ENCODE measurements at places on chromosomes 6 and 20.

DNA sequence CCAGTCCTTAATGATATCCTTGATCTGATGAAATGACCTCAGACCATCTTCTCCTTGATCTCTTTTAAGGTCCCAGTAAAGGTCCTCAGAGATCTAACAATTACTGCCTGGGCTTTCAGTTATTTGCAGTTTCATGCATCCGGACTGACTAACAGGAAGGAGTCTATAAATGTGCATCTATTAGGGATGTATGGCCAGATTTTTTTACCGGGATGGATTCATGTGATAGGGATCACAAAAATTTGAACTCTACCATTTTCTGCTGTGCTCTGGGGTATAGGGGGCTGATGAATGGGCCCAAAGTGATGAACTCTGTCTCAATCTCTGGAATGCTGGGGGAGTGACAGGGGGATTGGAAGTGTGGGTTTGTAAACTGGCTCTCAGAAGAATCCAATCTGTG lies 36.2 kb upstream of the SCUBE3 start:
- DNase-seq = no peak

GRCh38 chr20:62785393-62785792 lies 10.9 kb upstream of the MRGBP start:
- no peak for DNase-seq

DNA sequence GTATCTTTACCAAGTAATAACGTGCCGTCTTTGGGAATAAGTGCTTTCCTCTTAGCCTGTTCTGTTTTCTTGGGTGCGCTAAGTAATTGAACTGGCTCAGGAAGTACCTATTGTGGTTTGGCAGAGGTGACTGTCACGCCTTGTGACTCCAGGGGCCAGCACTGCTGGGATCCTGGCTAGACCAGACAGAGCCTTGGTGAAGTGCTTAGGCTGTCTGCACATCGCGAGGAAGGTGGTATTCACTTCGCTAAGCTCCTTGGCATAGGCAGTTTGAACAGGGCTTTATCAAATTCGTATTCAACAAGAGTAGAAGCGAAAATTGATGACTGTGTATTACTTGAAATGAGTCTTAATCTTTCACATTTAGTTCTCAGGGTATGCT lies 17.6 kb downstream of the PRDM1 start:
- no peak for DNase-seq

DNA sequence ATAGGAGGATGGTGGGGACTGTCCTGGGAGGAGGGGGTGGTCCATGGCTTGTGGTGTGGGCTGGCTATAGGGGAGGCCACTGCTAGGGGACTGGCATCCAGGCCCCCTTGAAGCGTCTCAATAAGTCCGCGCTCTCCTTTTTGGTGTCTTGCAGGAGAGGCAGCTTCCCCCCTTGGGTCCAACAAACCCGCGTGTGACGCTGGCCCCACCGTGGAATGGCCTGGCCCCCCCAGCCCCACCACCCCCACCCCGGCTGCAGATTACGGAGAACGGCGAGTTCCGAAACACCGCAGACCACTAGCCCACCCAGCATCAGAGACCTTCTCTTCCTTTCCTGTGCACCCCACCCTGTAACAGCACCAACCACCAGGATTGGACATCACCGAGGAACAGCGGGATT lies 2.8 kb upstream of the ZBTB9 start:
- no peak for DNase-seq

DNA sequence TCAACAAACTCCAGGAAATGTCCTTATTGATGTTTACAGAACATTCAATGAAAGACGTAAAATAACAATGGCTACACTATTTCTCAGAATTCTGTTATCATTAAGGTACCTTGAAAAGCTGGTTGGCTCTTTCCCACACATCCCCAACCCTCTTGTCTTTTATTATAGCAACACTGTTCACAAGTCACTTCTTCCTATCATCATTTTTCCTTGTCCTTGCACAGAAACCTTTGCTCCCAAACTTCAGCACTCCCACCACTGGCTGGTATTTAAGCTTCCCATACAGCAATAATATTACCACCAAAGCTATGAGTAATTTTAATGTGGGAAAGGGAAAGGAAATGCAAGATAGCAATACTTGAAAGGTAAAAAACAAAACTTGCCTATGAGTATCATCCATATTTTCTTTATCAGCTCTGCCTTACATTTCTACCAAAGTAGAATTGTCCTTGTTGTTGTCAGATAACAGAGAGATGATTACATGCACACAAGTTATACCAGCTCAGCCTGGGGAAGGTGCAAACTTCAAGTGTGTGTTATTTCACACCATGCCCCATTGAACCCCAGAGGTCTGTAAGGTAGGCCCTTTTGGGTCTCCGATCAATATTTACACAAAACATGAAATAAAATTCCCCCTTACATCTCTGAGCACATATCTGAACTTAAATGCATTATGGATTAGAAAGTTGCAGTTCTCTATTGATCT lies 32.2 kb downstream of the ARHGAP18 start:
- DNase-seq = no peak

DNA sequence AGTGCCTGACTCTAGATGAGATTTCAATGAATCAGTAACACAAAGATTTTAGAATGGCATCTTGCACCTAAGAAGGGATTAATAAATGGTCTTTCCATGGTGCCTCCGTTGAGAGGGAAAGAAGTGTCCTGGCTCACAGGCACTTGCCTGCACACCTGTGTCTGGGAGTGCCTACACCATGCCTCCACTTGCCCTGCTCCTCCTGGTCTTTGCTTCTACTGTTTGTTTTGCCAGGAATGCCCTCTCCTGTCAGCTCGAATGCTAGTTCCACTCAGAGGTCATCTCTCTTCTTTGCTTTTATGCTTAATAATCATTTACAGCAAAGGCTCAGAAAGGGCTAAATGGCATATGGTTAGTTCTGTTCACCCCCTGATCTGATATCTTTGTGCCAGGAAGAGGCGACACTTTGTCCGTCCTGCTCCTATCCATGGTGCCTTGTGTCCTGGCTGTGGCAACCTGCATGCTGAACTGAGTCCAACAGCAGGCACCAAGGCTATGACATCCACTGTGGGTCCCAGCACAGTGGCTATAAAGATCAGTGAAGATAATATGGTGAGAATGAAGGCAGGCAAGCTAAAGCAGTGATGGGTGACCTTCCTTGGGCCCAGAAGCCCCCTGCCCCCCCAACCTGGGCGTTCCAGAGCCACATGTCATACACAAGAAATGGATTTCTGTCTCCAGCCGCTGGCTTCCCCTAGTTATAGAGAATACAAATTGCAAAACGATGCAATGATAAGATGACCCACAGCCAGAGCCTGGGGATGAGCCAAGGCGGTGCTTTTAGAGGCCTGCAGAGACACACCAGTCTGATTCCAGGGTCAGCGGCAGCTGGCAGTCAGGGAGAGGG lies 1.4 kb downstream of the C6orf132 start:
- DNase-seq = no peak

DNA sequence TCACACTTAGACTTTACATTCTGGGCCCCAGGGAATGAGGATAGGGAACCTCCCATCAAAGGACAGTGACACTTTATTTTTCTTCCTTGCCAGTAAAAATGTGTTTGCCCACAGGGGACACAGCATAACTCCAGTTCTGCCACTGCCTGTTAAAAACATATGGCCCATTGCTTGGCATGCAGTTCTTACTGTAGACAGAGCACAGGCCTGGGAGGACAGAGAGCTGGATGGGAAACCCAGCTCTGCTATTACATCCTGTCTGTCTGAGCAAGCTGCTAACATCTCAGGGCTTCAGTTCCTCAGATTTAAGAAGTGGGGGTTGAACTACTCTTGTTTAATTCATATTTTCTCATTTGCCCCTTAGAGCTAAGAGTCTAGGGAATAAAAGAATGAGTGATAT lies 120.2 kb downstream of the AKAP7 start:
- DNase-seq = no peak

DNA sequence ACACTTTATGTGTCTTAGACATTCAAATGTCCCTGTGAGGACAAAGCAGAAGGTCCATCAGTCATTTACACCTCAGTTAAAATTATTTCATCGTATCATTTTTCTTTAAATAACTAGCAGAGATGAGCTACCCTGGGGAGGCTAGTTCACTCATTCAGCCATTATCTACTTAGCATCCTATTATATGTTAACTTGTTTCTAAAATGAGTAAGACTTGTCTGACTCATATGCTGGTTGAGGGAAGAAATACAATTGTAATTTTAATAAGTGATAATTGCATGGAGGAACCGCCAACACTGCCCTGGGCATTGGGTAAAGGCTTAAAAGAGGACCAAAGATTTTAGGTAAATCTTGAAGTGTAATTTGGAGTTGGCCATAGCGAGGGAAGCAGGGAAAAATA lies 12.4 kb upstream of the PTPRK start:
- no peak for DNase-seq

GRCh38 chr6:52144196-52145076 lies 41.7 kb upstream of the IL17A start:
- DNase-seq = no peak

DNA sequence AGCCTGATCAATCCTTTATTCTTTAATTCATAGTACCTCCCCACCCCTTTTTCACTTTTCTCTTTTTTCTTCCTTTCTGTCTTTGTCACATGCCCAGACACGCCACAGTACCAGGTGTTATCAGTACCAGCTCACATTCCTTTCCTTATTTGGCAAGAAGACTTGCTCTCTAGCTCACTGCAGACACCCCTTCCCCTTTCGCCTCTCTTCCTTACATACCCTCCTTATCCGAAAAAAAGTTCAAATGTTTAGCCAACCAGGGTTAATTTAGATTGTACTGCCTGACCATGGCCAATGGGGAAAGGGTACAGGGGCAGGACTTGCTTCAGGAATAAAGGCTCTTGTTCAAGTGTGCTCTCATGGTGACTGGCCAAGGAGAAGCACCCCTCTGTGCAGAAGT lies 9.3 kb upstream of the SIRPB2 start:
- DNase-seq = no peak

GRCh38 chr6:70119218-70119835 lies 183.6 kb downstream of the COL9A1 start:
- no peak for DNase-seq

DNA sequence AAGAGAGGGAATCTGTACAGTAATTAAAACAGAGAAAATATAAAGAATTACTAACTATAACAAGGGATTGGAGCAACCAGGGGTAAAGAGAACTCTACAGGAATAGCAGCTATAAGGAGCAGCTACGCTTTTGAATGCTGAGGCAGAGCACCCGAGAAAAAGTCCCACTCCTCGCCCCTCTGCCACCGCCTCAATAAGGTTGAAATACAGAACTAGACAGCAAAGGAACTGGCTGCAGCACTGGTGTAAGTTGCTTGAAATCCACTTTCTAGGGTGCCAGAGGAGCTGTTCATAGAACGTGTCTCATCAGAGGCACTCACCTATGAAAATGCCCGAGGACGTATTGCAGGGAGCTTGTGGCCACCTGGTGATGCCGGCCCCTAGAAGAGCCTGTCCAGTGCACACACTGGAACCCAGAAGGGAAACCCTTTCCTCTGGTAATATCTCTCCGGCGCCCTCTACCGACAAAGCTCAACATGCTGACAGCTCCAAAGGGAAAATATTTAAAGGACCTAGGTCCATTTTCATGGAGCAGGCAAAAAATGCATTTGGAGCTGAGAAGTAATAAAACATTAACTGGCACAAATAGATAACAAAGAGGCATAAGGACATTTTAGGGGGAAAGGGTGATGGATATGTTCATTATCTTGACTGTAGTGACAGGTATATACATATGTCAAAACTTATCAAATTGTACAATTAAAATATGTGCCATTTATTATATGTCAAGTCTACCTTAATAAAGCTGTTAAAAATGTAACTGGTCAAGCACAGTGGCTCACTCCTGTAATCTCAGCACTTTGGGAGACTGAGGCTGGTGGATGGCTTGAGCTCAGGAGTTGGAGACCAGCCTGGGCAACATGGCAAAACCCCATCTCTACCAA lies 137.4 kb upstream of the HDAC2 start:
- no peak for DNase-seq

DNA sequence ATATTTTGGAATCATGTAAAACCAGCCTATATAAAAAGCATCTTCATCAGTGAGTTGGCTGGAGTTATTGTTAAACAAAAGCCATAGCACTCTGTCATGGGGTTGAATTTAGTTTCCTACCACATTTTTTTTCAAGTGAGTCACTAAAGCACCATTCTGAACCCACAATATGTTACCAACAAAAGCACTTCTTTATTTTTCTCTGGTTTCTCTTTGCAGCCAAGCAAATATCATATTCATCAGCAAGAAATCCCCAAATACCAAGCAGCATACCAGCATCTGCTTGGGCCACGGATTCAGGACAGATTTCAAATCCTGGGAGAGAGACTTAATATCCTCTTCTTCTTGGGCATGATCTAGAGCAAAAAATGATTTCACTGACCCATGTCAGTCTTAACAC lies 441.4 kb downstream of the BCKDHB start:
- no peak for DNase-seq

GRCh38 chr20:31989030-31989645 lies 21.1 kb upstream of the CCM2L start:
- DNase-seq = no peak

DNA sequence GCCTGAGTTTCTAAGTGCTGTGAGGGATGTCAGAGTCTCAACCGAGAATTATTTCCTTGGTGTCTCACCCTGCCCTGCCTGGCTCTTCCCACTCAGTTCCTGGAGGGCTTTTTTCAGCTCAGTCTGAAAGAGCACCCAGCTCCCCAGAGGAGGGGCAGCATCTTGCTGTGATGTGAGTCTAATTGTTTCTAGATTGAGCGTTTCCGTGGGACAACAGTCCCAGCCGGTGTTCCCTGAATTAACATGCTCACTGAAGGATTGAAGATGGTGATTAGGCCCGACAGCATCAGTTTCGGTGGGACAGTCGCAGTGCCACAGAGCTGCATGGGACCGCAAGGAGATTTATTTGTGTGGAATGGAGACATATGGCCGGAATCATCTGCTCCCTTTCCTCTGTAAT lies 587.6 kb downstream of the DHX35 start:
- DNase-seq = no peak

DNA sequence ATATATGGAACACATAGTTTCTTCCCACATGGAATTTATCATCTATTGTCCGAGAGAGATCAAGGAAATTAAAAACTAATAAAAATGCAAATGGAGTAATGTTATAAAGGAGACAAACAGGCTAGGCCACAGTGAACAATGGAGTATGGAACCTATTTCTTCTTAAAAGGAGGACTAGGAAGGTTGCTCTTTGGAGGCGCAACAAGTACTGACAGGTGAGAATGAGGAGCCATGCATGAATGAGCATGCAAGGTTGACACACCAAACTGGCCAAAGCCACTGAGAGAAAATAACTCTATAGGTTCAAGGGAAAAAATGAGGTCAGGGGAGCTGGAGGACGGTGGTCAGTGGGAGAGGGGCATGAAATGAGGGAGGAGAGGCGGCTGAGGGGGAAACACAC lies 40.9 kb downstream of the PSMB1 start:
- DNase-seq = no peak

GRCh38 chr6:36360241-36361054 lies 23.8 kb upstream of the BNIP5 start:
- DNase-seq = peak; percentile 75

GRCh38 chr6:124829822-124830221 lies 132.4 kb upstream of the RNF217 start:
- DNase-seq = no peak

GRCh38 chr20:46852313-46852712 lies 42.3 kb upstream of the EYA2 start:
- no peak for DNase-seq

GRCh38 chr20:54573838-54574237 lies 98.4 kb downstream of the DOK5 start:
- no peak for DNase-seq

All from naive thymus-derived CD8-positive, alpha-beta T cell (primary cell).